Stimulated activated CD4-positive, alpha-beta T cell treated with anti-CD3 and anti-CD28 coated beads, Interleukin-1b, Interleukin-23, amount 100 ng/mL, for 1 hour (primary cell): ENCODE measurements at places on chromosomes 5 and 9.

- DNase-seq: no peak
Observed at GRCh38 chr5:92758552-92758951, 822.5 kb downstream of the NR2F1-AS1 start.

- no peak for DNase-seq
Observed at GRCh38 chr5:82859451-82860140, 217.6 kb downstream of the TMEM167A start.

- DNase-seq: no peak
Observed at GRCh38 chr9:16763946-16764345, 106.5 kb downstream of the BNC2 start.

DNA sequence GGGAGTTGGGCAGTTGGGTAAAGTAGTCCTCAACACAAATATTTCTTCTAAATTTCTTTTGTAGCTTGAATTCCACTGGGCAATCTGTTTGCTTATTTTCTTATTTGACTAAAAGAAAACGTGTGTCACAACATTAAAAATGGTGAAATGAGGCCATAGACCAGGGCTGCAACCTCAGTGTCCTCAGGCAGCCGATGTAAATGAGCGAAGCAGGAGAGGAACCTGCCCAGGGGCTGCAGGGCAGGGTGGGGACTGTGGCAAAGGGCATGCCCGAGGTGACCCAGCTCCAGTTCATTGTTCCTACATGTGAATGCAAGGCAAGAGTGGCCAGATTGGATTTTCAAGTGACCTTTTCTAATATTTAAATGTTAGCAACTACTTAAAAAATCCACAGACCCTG is 74.7 kb downstream of the TENT4A start:
- DNase-seq: no peak

DNA sequence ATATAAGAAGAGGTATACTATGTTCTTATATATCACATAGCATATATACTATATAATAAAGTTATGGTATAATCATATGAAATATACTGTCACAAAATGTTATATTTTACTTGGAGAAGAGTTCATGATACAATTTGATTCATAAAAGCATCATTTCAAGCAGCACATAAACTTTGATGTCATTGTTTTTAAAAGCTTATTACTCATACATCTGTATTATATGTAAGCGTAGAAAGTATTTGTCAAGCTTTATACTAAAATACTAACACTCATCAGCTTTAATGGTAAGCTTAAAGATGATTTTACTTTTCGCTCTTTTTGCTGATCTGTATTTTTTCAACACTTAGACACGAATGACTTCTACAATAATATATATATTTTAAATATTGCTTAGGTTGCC is 34.0 kb upstream of the ZNF618 start:
- no peak for DNase-seq

DNA sequence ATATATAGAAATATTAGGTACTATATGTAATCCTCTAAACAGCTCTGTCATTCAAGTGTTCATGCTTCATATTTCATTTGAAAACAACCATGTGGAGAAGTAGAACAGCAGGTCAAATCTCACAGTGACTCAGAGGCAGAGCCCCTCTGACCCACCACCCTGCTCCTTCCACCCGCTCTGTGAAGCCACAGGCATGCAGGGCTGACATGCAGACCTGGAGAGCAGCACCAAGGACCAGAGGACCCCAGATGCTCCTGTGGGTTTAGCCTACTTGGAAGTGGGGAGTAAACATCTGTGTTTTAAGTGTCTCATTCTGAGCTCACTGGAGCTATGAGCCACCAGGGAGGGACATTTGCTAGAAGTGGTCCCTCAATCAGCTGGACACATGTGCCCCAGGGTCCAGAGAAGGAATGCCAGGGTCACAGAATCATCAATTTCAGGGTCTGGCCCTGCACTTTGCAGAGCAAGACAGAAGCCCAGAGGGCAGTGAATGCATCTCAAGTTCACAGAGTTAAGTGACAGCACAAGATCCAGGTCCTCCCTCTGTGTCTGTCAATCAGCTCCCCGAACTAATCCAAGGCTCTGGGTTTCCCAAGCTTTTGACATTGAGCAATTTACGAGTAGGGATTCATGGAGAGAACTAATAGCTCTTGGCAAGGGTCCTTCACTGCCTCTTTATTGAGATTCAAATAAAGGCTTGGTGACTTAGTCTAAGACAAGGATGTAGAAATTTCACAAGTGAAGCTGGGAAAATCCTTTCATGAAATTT is 441.1 kb downstream of the SEMA5A start:
- no peak for DNase-seq

DNA sequence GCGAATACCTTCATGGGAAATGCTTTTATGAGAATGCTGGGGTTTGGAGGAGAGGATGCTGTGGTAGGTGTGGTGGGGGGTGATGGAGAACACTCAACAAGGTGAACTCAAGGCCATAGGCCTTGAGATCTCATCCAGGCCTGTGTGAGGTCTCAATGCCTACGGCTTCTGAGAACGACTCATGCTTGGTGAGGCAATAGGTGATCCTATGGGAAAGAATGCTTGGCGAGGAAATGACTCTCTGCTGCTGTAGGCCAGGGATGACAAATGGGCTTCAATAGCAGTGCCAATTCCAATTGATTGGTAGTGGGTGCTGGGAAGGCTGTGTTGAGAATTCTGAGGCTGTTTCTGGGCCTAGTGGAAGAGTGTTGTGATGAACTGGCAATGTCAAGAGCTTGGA is 280.2 kb upstream of the CLINT1 start:
- DNase-seq: no peak

GRCh38 chr5:67620424-67621397 is 424.1 kb upstream of the CD180 start:
- DNase-seq: no peak

DNA sequence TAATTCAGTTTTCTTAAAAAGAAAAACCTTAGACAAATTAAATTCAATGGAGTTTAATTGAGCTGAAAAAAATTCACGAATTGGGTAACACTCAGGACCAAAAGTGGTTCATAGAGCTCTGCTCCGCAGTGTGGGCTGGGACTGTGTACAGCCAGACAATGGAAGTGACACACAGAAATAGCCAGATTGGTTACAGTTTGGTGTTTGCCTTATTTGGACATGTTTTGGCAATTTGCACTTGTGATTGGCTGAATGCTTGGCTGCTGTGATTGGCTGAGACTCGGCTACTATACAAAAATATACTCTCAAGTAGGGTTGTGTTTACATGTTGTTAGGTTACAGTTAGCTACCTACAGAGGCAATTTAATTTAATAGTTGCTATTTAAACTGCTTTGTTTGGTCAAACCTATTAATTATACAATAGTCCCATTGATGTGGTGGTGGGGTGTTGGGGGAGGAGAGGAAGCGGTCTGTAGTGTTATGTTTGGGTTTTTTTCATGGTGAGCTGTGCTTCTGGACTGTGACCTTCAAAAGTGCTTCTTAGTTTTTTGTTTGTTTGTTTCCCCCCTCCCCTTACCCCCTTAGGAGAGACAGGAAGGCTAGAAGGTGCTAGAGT is 95.2 kb downstream of the CNTLN start:
- DNase-seq: no peak

GRCh38 chr9:129352146-129352865 is 174.2 kb upstream of the IER5L start:
- no peak for DNase-seq

- DNase-seq: no peak
Observed at GRCh38 chr5:59371525-59372127, 521.9 kb downstream of the PDE4D start.

DNA sequence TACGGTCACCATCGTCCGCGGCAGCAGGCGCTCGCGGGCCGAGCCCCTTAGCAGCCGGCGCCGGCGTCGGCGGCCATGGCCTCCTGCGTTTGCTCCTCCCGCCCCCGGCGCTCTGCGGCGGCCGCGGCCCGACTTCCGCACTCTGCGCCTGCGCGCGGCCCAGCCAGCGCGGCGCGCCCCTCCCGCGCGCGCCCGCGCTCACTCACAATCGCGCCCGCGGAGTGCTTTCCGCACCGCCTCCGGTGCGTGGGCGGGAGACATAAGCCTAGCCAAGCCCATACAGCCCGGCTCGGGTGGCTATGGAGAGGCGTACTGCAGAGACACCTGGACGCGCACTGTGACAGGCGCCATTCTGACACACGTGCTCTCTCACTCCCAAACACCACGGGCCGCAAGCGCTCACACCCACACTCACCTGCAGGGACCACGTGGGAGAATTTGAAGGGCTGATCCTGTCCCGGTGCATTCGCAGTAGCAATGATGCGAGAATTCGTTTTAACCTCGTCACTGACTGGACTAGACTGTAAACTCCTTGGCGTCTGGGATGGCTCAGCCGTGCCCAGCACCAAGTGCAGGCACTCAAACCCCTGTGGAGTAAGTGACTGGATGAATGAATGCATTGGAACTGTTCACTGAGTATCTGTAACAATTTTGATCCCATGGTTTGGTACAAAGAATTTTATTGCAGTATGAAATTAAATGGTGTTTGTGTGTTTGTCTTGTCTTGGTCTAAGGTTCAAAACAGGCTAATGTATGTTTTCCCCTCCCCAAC is at the start of gene RNF145:
Gene RNF145, minus strand, starts transcription at position 116 of the 772 bp plus-strand sequence. CDS start 5,936 bp downstream, outside the sequence.
- peak; percentile 89 for DNase-seq

GRCh38 chr9:137751616-137752015 is 126.0 kb upstream of the CACNA1B start:
- no peak for DNase-seq

GRCh38 chr9:138070815-138071214 is 193.2 kb downstream of the CACNA1B start:
- DNase-seq: no peak

- no peak for DNase-seq
Observed at GRCh38 chr5:97121848-97122247, 20.6 kb downstream of the LIX1 start.

DNA sequence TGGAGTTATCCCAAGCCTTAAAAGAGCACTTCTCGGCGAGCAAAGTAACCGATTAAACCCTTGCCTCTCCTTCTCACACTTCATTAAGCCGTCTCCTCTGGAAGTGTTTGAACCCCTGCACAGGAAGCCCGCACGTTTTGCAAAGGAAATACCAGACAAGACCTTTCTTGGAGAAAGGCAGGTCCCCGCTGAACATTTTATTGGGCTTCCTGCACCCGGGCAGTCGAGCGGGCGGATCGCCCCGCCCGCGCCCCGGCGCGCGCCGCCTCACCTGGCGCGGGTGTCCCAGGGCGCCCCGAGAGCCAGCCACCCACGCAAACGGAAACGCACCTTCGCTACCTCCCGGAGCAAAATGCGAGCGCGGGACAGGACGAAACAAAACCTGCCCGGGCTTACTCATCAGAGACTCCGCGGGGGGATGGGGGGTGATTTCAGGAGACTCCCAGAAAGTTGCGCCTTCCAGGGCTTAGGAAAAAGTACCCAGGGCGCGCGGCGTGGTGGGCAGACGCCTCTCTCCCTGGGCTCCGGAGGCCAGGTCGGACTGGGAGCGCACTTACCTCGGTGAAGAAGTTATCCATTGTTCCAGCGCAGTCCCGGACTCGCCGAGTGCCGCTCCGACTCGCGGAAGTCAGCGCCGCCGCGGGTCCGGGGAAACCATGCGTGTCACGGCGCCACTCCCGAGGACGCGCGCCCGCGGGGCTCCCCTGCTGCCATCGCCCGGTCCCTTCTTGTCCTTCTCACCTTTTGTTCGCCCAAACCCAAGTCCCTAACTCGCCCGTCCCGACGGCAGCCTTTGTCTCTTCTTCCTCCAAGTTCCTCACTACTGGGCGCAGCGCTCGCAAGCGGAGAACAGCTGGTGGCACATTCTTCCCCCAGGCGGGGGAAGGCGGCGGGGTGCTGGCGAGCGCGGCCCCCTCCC is 598 bp downstream of the MYO10 start:
- DNase-seq: peak; percentile 10

DNA sequence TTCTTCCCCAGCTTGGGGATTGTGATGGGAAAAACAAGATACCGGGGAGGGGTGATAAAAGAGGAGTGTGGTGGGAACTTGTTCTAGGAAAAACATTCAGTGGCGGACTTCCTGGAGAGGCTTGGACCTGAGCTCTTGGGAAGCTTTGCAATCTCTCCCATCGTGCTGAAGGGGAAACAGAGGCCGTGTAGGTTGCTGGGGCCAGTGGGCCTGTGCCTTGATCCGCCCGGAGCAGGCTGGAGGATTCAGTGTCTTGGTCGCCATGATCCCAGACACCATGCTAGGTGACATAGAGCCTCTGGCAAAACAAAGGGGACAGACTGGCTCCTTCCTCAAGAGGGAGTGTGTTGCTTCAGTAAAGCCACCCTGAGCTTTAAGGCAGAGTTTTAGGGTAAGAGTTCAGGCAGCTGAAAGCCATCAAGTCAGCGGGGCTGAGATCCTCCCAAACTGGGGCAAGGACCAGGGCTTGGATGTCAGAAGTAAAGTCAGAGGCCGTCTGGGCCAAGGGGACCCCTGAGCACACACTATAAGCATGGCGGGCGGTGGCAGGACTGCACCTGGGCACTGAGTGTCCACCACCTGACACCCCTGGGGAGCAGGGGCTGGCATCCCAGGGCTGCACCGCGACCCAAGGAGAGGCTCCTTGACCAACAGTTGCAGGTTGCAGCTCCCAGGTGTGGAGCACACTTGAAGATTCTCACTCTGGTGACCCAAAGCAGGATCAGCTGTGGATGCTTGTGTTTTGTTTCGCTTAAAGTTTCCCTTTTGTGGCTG is 44.7 kb downstream of the TRIP13 start:
- no peak for DNase-seq

DNA sequence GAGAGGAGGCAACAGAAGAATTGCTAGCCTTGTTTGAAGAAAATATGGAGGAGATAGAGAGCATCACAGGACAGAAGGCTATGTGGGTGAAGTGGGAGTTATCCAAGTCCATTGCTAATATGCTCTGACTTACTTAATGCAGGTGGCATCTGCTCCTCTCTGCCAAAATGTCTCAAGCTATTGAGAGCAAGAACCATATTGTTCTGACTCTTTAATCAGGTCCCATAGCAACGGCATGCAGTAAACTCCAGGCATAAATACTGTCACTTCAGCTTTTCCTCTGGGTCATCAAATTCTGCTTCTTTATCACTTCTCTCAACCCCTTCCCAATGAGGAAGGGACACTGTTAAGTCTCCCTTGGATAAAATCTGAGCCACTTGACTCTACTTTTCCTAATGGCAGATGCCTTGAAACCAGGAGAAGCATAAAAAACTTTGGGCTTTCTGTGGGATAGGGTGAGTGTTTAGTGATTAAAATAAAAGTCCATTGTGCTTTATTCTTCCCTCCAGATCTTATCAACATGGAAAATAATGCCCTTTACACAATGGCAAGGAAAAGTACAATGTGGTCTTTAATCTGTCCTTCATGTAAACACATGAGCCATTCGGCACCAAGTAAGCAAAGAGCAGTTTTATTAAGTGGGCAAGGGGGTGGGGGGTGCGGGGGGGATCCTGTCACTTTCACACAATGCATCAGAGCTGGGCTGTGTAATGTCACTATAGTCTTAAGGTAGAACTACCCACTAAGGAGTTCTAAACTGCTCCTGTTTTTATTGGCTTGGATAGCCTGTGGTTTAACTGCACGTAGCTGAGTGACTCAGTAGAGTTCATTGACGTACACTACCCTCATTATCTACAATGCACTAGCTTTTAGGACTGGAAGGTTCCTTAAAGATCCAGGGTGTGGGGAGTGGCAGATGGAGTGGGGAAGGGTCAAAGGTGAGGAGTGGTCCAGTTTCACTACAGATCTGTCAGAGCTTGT is 71.0 kb upstream of the TARS1 start:
- DNase-seq: no peak
